ENCODE measurements at places on chromosomes 6 and 20.

GRCh38 chr6:39836606-39837005, 44.4 kb downstream of the DAAM2 start:
- no peak for DNase-seq

GRCh38 chr20:63082308-63082938, 75.7 kb upstream of the BHLHE23 start:
- peak; percentile 86 for DNase-seq

GRCh38 chr6:17721671-17722070, 14.9 kb upstream of the NUP153 start:
- no peak for DNase-seq

GRCh38 chr6:13487122-13488014, at the start of gene GFOD1:
TSS of gene GFOD1 (minus strand) at chr6:13487600. CDS start at chr6:13486890, 710 bp downstream.
- DNase-seq: peak; percentile 90

DNA sequence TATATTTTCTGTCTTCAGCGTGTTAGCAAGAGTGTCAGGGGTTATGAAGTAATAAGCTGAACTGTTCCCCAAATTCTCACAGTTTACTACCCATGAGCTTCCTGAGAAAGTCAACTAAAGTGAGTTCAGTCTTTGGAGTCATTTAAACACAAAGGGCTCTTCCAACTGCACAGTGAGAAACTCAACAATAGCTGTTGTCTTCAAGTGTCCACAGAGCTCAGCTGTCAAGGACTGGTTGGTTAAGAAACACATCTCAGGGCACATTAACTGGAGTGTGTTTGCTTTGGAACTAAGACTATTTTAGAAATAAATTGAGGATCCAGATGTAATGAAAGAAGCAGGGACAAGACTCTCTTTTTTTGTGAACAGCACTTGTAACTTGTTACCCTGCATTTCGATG, 241.4 kb upstream of the SOX4 start:
- DNase-seq: no peak

GRCh38 chr20:24691901-24692351, 222.5 kb downstream of the SYNDIG1 start:
- DNase-seq: no peak

DNA sequence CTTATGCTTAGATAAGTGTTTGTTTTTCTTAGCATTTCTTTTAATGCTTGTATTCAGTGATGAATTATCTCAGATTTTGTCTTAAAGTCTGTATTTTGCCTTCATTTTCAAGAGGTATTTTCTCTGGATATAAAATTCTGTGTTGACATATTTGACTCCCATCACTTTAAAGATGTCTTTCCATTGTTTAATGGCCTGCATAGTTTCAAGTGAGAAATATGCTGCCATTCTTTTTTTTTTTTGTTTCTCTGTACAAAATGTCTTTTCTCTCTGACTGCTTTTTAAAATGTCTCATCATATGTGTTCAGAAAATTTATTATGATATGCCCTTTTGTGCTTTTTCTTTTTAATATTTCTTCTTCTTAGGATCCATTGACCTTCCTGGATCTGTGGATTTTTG, 578.0 kb upstream of the NOX3 start:
- DNase-seq: no peak

Data from RWPE1 (cell line).